ENCODE measurements at places on chromosomes 12 and 14. TPM values are rescaled to one million over a fixed set of nuclear protein-coding genes. Genes with fewer than 3 reads are reported as not detected.
A peak's percentile ranks its signal among the peaks of the same experiment; 100 is the strongest.

DNA sequence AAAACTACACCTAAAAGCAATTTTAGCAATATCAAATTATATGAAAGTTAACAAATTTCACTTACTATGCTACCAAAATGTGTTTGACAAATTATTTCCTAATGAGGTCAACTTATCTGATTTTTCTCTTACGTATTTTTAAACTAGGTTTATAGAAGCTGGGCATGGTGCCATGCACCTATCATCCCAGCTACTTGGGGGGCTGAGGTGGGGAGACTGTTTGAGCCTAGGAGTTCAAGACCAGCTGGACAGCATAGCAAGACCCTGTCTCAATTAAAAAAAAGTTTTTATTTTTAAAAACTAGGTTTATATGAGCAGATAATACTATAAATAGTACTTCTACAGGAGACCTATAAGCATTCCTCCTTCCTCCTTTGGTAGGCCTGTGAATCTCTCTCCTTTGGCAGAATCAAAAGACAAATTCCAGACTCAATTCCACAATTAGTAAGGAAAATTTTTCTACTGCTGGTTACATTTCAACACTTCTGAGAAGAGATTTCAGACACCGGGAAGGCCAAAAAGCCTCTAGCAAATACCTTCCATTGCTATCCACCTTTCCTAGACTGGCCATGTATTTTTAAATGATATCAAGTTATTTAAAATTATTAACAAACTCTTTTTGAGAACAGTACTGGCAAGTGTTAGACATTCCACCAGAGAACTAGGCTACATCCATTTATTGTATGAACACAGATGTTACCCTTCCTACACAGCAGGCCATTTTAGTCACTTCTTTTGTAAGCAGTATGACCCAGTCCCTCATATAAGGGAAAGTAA lies 34.4 kb downstream of the CDK17 start:
- DNase-seq = no peak

- no peak for DNase-seq
Measured at GRCh38 chr14:63192085-63192484, 12.2 kb upstream of the RHOJ start.

DNA sequence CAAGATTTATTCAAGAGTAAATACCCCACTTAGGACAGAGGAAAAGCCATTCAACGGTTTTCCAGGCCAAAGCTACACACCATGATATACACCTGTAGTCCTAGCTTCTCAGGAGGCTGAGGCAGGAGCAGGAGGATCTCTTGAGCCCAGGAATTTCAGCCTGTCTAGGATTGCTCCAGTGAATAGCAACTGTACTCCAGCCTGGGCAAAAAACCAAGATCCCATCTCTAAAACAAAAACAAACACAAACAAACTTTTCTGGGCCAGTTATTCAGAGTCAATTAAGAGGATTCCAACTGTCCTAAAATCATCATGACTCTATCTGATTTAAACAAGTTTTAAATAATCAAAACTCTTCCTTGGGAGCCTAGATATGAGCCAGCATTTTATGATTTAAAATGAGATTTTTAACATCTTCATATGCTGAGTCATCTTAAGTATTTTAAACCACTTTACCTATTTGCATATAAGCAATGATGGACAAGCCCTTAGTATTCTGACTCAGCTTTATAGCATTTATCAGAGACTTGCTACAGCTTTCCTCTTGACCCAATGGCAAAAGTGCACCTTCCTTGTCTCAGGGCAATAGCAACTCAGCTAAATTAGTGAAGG lies 77.1 kb downstream of the KCNMB4 start:
- no peak for DNase-seq

DNA sequence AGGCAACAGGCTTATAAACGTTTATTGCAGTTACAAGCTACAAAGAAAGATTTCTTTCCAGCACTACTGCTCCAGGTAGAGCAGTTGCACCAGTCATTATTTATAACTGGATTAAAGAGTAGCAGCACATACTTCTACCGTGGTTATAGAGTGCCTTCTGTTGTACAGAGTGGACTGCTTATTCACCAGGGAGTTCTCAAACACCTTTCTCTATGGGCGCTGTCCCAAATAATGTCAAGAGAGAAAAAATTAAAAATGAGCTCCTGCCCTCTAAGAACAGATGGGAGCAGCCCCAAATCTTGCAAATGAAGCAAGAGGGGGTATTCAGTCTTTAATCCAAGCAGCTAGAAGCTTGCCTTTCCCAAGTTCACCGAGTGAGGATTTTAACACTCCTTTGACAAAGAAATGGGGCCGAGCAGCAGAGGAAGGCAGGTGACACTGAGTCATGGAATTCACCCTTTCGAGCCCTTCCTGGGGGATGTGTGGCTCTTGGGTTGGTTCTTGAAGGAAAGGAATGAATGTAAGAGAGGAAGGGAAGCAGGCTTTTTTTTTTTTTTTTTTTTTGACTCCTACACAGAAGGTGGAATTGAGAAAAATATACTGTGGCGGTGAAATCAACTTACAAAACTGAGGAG lies 181.2 kb downstream of the PRKCH start:
- no peak for DNase-seq

GRCh38 chr12:56159482-56160192 lies 1.5 kb downstream of the MYL6 start:
- DNase-seq = no peak

- peak; percentile 42 for DNase-seq
Measured at GRCh38 chr12:127489061-127489460, 777.9 kb upstream of the TMEM132C start.

- no peak for DNase-seq
Measured at GRCh38 chr12:2431810-2432209, 363.0 kb upstream of the FKBP4 start.

DNA sequence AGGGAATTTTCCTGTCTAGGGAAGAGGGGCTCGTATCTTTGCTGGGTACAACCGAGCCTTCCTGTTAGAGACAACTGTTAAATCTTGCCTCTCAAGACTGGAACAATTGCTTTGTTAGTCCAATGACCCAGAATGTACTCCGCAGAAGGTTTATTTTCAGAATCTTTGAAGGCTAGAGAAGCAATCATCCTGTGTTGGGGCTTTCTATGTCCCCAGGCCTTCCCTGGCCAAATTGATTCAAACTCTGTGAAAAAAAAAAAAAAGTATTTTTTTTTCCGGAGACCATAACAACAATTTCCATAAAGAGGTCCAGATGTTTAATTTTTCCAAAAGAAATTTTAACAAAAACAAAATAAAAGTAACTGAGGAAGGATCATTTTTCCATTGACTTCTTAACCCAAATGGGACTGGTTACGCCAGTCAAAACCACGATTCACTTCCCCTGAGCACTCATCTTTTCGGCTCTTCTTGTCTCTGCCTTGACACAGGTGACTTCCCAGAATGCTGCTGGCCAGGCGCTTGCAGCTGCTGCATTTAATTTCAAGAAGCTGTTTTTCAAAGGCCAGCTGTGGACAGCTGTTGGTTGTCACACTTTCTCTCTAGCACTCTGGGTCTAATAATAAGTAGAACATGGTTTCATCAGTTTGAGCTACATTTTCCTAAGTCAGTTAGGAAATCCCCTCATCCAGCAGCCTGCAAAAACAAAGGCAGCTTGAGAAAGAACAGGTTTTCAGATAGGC lies 81.6 kb upstream of the MANSC4 start:
- DNase-seq = peak; percentile 37

- DNase-seq = no peak
Measured at GRCh38 chr14:41868396-41868795, 261.7 kb downstream of the LRFN5 start.

- DNase-seq = no peak
Measured at GRCh38 chr12:8648576-8649205, 13.9 kb downstream of the MFAP5 start.

GRCh38 chr12:28328967-28329366 lies 138.7 kb downstream of the CCDC91 start:
- DNase-seq = no peak

DNA sequence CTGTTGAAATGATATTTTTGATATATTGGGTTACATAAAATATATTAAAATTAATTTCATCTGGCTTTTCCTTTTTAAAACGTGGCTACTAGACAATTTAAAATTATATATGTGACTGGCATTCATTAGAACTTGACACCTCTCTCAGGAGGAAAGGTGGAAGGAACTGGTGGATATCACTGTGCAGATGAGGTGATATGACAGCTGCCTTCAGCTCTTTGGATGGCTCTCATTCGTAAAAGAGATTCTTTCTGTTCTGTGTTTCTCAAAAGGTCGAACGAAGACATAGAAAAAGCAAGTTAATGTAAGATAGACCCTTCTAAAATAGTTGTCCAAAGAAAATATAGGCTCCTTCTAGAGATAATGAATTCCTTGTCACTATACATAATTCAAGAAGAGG lies 36.6 kb downstream of the CRADD start:
- no peak for DNase-seq

DNA sequence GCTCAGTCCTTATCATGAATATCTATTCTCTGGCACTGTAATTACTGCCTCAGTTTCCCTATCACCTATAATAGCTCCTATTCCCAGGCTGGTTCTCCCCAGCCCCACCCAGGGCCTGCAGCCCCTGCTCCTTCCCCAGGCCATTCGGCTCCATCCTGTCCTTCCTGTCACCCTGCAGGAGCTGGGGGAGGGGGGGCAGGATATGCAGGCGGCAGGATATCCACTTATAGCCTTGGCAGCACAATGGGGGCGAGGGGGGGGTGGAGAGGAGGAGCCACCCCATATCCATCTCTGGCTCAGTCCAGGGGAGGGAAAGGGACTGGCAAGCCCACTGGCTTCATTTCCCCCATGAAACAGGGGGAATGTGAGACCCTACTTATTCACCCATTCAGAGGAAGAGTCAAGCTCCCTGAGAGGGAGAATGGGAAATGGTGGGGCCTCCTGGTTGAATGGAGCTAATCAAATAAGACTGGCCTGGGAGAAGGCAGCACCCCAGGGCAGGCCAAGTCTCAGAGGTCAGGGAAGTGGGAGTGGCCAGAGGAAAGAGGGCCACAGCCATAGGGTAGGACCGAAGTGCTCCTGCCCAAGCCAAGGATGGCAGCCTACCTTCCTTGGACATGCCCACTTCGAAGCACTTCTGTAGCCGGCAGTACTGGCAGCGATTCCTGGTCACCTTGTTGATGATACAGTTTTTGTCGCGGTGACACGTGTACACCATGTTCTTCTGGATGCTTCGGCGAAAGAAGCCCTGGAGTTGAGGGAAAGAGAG lies 7.8 kb upstream of the ITGB7 start:
- no peak for DNase-seq

DNA sequence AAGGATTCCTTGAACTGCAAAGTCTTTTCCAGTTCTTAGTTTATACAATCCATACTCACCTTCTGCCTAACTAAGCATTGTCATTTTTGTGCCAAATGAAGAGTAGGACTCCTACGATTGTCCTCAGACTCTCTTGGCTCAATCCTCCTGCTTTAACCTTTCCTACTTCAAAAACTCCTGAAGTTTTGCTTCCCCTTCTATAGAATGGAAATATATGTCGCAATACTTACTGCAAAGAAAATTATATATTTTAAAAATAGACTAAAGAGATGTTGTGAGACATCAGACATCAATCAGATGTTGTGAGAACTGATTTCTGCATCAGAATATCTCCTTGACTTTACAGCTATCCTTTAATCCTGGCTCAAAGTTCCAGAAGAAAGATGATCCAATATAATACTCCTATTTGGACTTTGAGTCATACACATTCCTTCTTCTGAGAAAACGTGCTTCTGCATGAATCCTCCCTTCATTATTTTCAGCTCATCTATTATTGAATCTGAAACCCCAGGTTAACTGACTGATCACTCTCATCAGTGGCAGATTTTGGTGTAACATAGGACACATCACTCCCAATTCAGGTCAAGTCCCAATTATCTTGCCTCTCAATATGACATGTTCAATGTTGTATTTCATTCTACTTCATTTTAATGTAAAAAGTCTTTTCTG lies 48.8 kb downstream of the A2M start:
- DNase-seq = no peak

GRCh38 chr14:101625336-101626097 lies 64.2 kb downstream of the DIO3 start:
- no peak for DNase-seq

GRCh38 chr14:100605706-100606686 lies 18.8 kb upstream of the BEGAIN start:
- DNase-seq = no peak

DNA sequence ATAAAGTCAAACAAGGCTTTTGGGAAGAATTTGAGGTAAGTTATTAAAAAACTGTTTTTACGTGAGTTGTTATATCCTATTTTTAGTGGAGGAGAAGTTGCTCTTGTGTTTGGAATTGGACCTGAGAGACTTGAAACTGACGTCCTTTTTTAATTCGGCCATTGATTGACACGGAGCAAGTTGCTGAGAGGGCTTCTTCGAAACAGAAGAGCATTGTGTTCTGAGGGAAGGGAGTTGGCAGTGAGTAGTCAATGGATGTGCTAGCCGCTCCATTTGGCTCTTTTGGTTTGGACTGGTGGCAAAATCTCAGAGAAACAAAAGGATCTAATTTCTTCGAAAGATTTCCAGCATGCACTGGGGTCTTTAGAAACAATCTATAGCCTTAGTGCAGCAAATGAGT lies 37.3 kb downstream of the PTPN11 start:
- no peak for DNase-seq

GRCh38 chr12:76084863-76085519 lies 506 bp upstream of the NAP1L1 start:
- no peak for DNase-seq

DNA sequence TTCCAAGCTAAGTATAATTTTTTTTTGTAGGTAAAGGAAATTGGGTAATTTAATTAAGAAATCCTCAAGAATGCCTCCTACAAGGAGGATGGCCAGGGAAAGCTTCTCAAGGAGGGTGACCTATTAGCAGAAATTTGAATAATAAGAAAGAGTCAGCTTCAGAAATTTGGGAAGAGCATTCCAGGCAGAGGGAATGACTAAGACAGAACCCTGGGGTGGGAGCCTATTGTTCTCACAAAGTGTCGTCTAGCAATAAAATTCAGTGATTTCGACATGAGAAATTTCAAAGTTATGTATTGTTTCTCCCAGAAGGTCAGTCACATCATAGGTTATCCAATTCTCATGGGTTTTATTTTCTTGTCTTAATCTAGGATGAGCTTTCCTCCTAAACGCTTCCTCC lies 1168.4 kb downstream of the AACS start:
- no peak for DNase-seq

DNA sequence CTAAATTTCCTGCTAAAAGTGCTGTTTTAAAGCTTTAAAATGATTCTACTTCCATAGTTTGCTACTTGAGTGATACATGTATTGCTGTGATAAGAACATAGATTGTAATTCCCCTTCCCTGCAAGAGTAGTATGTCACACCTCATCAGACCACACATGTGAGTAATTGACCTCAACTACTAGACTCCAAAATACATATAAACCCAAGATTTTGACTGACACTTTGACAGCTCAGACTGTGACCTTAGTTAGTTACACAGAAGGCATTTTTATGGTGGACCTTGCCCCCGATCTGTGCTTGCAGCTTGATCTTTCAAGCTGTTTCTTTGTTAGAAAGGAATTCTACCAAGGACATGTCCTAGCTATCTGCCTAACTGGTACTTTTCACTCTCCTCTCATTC lies 18.6 kb downstream of the APOBEC1 start:
- DNase-seq = no peak

- DNase-seq = no peak
Measured at GRCh38 chr12:118853634-118854033, 127.7 kb upstream of the SRRM4 start.

CLEC14A gene
- 18.6 TPM for total RNA-seq

RD3L gene
- total RNA-seq = not detected

AKAP3 gene
- 1.0 TPM for total RNA-seq

TPPP2 gene
- 0.81 TPM for total RNA-seq

PMEL gene
- 2.9 TPM for total RNA-seq

RPL10L gene
- not detected for total RNA-seq

NEUROD4 gene
- not detected for total RNA-seq

C3AR1 gene
- 20.5 TPM for total RNA-seq

TMEM233 gene
- 0.55 TPM for total RNA-seq

SOAT2 gene
- total RNA-seq = 0.75 TPM

PTPRO gene
- total RNA-seq = 1.9 TPM

HOXC4 gene
- 0.89 TPM for total RNA-seq

MYL6B gene
- 53.7 TPM for total RNA-seq

Data from mucosa of gallbladder (tissue), 1 donor.